ENCODE measurements at places on chromosomes 3 and 15.

- DNase-seq: peak; percentile 69
Measured at GRCh38 chr3:164040991-164041390, 1037.3 kb downstream of the SI start.

GRCh38 chr3:43521941-43522340 lies 99.9 kb downstream of the ANO10 start:
- DNase-seq: no peak

DNA sequence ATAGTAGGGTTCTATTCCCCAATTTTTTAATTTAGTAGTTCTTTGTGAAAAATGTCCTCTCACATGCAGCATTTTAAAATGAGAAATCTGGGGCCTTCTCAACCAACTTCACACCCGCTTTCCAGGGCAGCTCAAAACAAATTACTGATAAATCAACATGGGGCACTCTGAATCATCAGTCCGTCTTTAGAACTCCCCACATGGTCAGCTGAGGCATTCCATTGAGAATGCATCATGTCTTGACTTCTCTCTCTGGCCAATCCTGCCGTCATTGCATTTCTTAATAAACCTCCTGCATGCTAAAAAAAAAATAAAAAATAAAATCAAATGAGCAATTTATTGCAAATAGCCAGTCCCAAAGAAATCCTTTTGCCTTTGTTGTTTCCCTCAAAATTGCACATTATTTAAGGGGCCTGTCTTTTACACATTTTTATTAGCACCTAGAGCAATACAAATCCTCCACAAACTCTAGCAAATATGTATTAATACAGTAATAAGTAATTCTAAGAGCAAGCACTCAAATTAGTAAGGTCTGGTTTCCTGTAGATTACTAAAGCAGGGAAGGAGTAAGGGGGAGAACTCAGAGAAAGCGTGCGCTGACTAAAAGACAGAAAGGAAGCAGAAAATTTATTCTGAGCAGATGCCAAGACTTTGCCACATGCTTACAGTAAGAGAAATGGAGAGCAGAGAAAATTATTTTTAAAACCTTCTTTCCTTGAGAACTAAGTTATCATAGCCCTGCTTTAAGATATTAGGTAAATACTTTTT lies 175.7 kb downstream of the TNIK start:
- DNase-seq: peak; percentile 99

GRCh38 chr3:59249698-59250361 lies 200.0 kb upstream of the CFAP20DC start:
- DNase-seq: no peak

- peak; percentile 57 for DNase-seq
Measured at GRCh38 chr3:148930752-148931151, 60.6 kb upstream of the GYG1 start.

DNA sequence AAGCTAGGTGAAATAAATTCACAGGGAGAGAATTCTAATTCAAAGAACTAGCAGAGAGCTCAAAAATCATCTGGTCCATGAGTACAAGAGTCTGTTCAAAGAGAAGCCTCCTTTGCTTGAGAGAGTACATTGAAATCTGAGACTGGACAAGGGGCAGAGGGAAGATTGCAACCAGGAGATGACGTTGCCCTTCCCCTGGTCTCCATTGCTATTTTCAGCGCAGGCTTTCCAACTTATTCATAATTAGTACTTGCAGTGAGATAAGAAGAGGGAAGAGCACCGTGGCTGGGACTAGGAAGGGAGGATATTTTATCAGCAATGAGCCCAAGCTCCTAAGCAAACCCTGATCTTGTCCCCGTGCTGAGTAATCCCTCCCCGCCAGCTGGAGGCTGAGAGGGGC lies 251.8 kb upstream of the RORA start:
- no peak for DNase-seq

GRCh38 chr15:39685999-39686613 lies 96.5 kb downstream of the FSIP1 start:
- DNase-seq: peak; percentile 60

- DNase-seq: no peak
Measured at GRCh38 chr3:173273838-173274237, 123.7 kb upstream of the NLGN1 start.

GRCh38 chr3:141081141-141081795 lies 30.1 kb downstream of the SPSB4 start:
- no peak for DNase-seq

- no peak for DNase-seq
Measured at GRCh38 chr3:195086885-195087284, 184.1 kb downstream of the XXYLT1 start.

DNA sequence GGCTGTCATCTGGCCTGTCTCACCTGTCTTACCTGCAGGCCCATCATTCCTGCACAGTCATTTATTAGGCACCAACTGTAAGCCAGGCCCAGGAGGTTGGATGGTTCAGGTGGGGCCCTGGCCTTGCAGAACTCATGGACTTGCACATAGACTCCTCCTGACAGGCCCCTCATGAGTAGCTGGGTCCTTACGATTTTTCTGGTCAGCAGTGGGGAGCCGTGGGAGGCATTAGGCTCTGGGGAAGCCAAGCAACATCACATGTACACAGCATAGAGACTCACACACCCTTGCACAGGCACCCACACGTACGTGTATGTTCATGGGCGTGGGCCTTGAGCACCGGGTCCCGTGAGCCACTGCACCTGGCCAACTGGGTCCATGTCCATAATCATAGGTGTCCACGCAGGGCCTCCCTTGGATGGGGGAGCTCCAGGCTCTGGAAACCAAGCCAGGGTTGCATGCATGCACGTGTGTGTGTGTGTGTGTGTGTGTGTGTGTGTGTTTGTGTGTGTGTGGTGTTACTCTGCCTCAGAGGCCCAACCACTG lies 20.3 kb downstream of the CISH start:
- DNase-seq: no peak

DNA sequence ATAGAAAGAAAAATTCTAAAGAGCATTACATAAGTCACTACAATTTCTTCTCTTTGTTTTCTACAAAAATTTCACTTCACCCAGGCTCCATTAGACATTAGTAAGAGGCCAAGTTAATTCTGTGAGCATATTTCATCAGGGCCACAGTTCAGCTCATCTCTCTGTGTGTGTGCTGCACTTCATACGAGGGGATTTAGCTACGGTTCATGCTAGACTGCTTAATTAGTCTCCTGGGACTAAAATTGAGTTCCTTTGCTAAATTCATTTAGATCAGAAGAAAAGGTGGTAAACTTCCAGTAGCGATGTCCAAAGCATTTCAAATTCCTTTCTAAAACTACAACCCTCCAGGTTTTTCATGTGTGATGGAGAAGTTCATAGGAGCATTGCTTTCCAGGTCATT lies 83.1 kb upstream of the SETMAR start:
- no peak for DNase-seq

- no peak for DNase-seq
Measured at GRCh38 chr3:134287512-134287911, 36.9 kb upstream of the RYK start.

- no peak for DNase-seq
Measured at GRCh38 chr3:4939276-4939675, 40.0 kb upstream of the BHLHE40 start.

DNA sequence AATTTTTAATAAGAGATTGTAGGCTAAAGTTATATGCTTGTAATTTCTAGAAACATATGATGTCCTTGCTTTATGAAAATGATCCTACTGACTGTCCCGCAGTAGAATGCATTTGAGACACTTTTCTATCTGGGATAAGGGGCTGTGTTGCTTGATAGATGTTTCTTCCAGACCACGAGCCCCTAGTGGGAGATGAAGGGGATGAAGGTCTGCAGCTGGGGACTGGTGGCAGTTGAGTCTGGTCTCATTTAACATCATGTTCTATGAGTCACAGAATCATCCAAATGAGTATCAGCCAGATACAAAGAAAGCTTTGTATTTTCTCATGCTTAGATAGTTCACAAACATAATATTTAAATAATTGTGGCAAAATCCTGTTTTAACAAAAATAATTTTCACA lies 84.3 kb upstream of the PRTG start:
- DNase-seq: no peak

DNA sequence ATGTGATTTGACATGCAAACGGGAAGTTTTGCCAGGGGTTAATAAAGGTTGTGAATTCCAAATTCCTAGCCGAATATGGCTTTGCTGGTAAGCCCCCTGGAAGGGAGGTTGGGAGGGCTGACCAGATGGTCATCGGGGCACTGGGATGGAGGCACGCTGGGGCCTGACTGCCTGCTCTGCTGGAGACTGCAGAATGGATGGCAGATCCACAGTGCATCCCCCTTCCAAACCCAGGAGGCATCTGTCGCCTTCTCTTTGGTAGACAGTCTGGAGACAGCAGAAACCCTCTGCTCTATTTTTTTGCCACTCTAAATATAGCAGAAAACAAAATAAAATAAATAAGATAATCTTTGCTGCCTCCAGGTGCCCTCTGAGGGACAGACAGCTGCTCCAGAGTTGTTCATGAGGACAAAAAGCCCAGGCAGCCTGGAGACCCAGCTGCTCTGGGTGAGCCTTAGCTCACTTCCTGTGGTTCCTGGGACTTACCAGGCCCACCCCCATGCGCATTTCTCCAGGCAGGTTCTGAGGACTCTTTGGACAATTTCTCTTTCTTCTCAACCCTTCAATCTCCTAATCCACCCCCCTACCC lies 6.1 kb upstream of the SPTBN5 start:
- no peak for DNase-seq

GRCh38 chr3:133276594-133276993 lies 123.3 kb upstream of the BFSP2 start:
- no peak for DNase-seq

DNA sequence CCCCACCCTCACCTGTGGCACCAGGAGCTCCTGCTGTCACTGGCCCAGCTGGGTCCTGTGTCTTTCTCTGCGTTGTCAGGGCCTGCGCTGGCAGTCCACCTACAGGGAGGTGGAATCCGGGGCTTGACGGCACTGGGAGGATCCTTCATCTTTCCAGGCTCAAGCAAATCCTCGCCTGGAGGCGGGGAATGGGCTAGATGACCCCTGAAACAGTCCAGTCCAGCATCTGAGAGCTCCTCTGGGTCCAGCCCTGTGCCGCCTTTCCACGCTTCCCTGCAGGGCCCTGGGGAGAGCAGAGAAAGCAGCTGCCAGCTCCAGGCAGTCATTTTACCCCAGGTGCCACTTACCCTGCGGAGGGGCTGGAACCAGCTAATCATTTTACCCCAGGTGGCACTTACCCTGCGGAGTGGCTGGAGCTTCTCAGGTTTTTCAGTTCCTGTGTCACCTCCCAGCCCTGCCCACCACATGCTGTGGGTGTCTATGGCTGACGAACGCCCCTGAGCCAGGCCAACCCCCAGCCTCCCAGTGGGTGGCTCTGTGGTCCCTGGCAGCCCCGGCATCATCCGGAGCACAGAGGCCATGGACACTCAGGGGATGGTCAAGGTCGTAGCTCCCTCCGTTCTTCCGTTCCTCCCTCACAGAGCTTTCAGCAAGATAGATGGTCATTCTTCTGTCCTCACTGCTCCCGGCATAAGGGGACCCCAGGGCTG lies 17.9 kb upstream of the ADIPOQ start:
- no peak for DNase-seq

GRCh38 chr15:61382927-61383326 lies 153.8 kb upstream of the RORA start:
- peak; percentile 0 for DNase-seq

- peak; percentile 82 for DNase-seq
Measured at GRCh38 chr3:197730200-197730599, 6.5 kb downstream of the RUBCN start.

GRCh38 chr3:140758791-140759444 lies 81.1 kb downstream of the TRIM42 start:
- DNase-seq: no peak

DNA sequence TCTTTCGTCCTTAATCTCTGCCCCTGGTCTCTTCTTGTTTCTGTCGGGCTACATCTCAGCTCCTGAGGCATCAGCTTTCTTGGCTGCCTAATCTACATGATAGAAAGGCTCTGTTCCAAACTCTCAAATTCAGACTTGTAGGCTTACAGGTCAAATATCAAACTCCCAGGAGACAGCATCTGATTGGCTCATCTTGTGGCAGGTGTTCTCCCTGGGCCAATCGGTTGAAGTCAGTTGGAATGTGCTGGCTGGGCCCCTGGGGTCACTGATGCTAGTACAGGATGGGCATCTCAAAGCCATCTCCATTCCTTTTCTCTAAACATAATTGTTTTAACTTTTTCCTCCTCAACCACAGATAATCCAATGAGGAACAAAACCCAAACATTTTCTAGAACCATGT lies 198.7 kb downstream of the CNTN3 start:
- no peak for DNase-seq

DNA sequence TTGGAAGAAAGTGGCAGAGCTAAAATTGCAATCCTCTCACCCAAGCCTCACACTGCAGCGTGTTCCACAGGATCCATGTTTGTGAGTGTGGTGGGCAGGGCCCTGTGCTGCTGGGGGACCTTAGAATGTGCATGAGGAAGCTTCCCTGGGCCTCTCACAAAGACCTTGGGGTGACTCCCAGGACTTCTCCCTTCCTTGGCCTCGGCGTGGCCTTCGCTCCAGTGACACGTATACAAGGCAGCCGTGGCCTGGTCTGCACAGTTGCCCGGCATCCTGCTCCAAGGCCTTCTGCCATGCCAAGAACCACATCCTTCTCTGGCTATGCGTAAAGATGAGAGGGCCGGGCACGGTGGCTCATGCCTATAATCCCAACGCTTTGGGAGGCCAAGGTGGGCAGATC lies 196.4 kb downstream of the UACA start:
- DNase-seq: no peak

DNA sequence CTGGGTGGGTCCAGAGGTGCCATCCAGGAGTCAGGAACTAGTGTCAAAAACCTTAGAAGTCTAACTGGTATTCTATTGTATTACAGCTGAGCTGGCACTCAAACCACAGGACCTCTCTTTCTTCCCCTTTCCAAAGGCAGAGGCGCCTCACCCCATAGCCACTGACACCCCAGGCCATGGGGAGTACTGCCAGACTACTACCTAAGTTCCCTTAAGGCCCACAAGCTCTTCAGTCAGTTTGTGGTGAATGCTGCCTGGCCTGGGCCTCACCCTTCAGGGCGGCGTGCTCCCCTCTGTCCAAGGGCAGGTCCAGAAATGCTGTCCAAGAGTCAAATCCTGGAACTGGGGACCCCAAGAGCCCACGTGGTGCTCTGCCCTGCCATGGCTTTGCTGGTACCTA lies 43.0 kb upstream of the FGF7 start:
- DNase-seq: no peak

- DNase-seq: no peak
Measured at GRCh38 chr15:26722621-26723160, 50.2 kb downstream of the GABRB3 start.

DNA sequence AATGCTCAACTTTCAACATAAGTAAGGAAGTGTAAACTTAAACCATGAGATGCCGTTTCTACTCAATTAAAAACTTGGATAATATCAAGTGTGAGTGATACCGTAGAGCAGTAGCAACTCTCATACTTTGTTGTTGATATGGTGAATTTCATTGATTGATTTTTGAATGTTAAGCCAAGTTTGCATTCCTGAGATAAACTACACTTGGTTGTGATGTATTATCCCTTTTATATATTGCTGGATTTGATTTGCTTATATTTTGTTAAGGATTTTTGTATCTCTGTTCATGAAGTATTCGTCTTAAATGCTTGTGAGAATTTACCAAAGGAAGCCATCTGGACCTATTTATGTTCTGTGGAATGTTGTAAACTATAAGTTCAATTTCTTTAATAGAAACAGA lies 21.7 kb downstream of the SLMAP start:
- DNase-seq: no peak

GRCh38 chr3:178367817-178368617 lies 168.2 kb upstream of the KCNMB2 start:
- DNase-seq: no peak
